OCI-M1 (cell line): ENCODE measurements at places on chromosomes 11 and 22.

GRCh38 chr11:31806186-31806927, 4.8 kb downstream of the PAX6 start:
- no peak for DNase-seq

GRCh38 chr11:1353383-1354124, 36.2 kb upstream of the BRSK2 start:
- no peak for DNase-seq

- no peak for DNase-seq
These were observed 14.5 kb upstream of the MSANTD2 start for GRCh38 chr11:124814739-124815138.

- DNase-seq = no peak
These were observed 384.4 kb downstream of the MIAT start for GRCh38 chr22:27041745-27042310.

- no peak for DNase-seq
These were observed 11.3 kb downstream of the TPCN2 start for GRCh38 chr11:69059985-69060384.

DNA sequence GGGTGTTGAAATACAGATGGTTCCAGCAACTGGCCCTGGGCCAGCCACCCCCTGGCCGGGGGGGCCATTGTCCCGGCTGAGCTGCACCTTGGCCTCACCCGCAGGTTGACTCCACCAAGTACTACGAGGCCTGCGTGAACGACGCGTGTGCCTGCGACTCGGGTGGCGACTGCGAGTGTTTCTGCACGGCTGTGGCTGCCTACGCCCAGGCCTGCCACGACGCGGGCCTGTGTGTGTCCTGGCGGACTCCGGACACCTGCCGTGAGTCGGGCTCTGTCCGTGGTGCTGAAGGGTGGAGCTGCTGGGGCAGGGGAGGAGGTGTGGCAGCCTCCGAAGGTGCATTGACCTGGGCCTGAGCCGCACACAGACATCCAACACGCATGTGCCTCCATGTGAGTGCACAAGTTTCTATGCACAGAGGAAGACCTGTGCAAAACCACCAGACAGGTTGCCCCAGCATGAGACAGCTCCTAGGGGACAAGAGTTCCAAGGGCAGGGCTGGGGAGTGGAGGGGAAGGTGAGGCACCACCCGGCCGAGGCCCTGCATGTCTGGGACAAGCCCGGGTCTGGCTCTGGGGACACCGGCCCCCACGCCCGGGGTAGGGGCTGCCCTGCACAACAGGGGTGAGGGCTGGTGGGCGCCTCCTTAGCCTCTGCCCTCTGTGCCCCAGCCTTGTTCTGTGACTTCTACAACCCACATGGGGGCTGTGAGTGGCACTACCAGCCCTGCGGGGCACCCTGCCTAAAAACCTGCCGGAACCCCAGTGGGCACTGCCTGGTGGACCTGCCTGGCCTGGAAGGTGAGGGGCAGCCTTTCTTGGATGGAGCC, 16.1 kb downstream of the MUC5B start:
- no peak for DNase-seq
